Dermis microvascular lymphatic vessel endothelial cell (primary cell): ENCODE measurements at places on chromosomes 6 and 20. TPM values are rescaled to one million over a fixed set of nuclear protein-coding genes. Genes with fewer than 3 reads are reported as not detected.

COMMD7 gene
- 25.5 and 26.3 TPM in 2 replicates for total RNA-seq

MCHR2 gene
- total RNA-seq, result not detected in 2 replicates

ANKRD6 gene
- 4.9 and 14.4 TPM in 2 replicates for total RNA-seq

FUCA2 gene
- 38.8 and 41.2 TPM in 2 replicates for total RNA-seq

VGLL2 gene
- total RNA-seq, result not detected in 2 replicates
